ENCODE measurements at places on chromosomes 2 and 18.
A peak's percentile ranks its signal among the peaks of the same experiment; 100 is the strongest.

- DNase-seq, result no peak
These were observed 72.7 kb downstream of the SH3RF3 start for GRCh38 chr2:109201465-109202327.

GRCh38 chr2:102432386-102432785 is 9.4 kb downstream of the IL18RAP start:
- DNase-seq, result no peak

GRCh38 chr2:129767346-129768035 is 212.0 kb upstream of the RAB6C start:
- DNase-seq, result no peak

DNA sequence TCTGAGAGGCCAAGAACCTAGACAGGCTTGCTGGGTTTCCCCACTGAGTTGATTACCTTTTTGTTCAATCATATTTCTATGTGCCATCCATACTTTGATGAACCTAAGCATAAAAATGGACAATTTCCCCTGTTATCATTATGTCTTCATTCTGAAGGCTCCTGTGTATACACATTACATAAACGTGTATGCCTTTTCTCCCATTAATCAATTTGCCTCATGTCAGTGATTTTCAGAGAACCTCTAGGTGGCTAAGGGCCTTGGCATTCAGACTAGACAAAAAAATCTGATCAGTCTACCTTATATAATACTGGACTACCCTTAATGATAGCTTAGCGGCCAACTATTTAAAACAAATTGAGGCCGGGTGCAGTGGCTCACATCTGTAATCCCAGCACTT is 4.1 kb upstream of the PEX13 start:
- no peak for DNase-seq

DNA sequence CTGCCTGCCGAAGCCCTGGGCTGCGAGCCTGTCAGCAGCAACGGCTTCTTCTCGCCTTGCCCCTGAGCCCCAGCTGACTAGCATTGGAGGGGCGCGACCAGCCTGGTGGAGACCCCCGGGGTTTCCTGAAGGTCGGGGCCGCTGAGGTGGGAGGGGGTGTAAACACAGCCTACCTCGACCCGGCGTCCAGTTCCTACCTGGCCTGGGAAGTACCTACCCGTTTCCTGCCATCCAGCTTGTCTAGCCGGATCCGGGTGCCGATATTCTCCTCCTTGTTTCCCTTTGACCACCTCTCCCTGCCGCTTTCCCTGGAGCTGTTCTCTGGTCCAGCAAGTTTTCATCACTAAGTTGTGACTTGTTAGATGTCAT is 511 bp downstream of the MOB4 start:
- no peak for DNase-seq

GRCh38 chr2:16326711-16327300 is 338.8 kb downstream of the CYRIA start:
- no peak for DNase-seq

GRCh38 chr2:2561346-2562095 is 230.4 kb upstream of the MYT1L start:
- DNase-seq, result no peak

- no peak for DNase-seq
These were observed 353 bp upstream of the SULT1C4 start for GRCh38 chr2:108377401-108377800.

DNA sequence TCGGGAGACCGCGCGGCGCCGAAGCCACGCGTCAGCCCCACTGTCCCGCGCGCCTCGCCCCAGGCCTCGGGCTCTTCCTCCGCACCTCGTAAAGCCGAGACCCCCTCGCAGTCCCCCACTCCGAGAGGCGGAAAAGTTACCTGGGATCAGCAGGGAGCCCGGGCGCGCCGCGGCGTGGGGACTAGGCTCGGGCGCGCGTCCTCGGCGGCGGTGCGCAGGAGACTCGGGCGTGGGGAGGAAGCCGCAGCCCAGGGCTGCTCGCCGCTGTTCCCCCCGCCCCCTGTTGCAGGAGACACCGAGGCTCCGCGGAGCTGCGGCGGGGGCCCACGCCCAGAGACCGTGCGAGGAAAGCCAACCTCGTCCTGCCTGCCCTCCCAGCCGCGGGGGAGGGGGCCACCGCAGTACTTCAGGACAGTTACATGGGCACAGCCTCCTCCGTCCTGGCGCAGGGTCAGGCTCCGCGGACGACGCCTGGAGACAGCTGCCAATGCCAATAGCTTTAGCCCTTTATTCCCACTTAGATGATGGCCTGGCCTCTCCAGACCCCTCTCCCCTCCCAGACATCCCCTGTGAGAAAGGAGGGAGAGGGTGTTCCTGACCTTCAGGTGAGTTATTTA is at the start of gene EPB41L3:
EPB41L3 (minus strand) TSS at position 225 of the 617 bp plus-strand sequence. CDS start 54,814 bp downstream, outside the sequence.
- no peak for DNase-seq

DNA sequence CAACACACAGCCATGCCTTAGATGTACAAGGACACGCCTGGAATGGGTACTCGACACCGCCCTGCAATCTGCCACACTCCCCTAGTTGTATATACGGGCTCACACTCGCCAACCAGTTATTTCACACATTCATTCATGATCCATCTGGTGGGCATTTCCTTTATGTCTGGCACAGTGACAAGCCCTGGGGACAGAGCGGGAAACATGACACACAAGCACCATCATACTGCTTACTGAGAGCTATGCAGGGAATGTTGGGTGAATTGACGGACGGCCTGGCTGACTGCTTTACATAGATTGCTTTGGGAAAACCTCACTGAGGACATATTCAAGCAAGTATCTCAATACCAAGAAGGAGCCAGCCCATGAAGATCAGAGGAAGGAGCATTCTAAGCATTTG is 448.0 kb upstream of the SPRED2 start:
- DNase-seq, result no peak

- no peak for DNase-seq
These were observed 101.5 kb upstream of the GPC1 start for GRCh38 chr2:240333985-240334384.

- DNase-seq, result no peak
These were observed 71.7 kb downstream of the IL1R2 start for GRCh38 chr2:102063487-102063911.

DNA sequence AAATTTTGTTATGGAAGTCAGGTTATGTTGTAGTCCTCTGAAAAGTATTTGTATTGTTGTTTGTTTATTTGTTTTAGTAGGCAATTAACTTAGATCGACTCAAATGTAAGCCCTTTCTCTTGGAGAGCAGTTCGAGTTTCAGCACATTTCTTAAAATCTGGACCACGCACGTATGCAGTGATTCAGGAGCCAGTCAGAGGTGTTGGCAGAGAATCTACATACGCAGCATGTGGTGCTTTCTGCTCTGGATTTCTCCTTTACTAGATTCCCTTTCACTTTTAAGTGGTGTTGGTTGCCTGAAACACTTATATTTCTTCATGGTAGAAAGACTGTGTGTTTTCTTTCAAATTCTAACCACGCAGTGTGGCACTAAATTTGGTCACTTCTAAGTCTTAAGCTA is 773.9 kb upstream of the LRATD1 start:
- DNase-seq, result no peak

DNA sequence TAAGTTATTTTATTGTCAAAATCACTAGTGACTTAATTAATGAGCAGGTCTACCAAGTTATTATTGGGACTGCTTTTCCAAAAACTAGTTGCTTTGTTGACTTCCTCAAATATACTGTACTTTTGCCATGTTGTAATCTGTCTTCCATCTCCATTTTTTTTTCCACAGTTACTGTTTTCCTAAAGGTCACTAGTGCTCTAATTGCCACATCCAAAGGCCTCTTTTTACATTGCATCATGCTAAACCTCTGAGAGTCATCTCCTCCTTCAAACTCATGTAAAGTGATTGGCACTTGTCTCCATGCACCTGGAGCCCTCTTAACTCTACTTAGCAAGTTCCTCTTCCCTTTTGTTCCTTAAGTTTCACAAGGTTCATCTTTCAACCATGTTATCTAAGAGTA is 11.8 kb downstream of the PMAIP1 start:
- DNase-seq, result no peak

DNA sequence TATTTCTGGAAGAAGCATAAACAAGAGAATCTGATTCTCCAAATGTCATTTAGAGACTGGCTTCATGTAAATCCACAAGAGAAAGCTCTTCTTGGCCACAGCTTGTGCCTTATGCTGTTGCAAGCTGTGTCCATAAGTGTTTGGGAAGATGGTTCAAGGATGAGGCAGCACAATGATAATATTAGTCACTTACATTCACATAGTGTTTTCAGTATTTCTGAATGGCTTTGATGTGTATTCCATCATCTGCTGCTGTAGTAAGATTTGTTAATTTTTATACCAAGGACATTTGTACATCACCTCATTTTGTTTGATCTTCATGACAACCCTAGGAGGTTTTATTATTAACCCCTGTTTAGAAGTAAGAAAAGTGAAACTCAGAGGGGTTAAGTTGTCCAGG is 29.9 kb downstream of the CREG2 start:
- no peak for DNase-seq

DNA sequence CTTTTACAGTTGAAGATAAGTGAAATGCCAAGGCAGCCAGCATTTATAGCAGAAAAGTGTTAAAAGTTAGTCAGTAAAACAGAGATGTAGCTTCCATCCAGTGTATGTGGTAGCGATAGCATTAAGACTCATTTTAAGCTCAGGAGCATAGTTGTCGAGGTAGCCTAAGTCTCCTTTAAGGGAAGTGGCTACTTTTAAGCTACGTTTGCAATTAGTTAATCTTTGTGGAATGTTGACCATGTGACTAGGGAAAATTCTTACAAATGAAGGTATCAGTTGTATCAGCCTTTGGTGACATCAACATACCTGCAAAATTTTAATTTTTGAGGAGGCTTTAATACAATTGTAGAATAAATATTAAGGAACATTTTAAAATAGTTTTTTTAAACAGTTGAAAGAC is 61.9 kb downstream of the LHCGR start:
- no peak for DNase-seq

DNA sequence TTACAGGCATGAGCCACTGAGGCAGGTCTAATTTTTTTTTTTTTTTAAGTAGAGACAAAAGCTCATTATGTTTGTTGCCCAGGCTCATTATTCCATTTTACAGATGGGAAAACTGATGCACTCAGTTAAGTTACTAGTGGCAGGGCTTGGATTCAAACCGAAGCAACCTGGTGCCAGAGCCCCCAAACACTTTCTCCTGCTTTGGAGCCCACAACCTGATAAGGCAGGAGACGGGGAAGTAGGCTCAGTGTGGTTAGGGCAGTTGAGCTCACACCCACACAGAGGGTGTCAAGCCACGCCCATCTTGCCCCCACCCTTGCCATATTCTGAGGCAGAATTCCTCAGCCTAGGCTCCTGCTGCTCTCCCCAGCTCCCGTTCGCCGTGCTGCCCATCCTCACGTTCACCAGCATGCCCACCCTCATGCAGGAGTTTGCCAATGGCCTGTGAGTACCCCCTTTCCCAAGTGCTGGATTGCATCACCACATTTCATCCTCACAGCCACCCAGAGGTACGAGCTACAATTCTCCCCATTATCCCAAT is 5.8 kb upstream of the CTDSP1 start:
- no peak for DNase-seq

- DNase-seq, result no peak
These were observed 65.1 kb downstream of the PTGR3 start for GRCh38 chr18:75143851-75144250.

DNA sequence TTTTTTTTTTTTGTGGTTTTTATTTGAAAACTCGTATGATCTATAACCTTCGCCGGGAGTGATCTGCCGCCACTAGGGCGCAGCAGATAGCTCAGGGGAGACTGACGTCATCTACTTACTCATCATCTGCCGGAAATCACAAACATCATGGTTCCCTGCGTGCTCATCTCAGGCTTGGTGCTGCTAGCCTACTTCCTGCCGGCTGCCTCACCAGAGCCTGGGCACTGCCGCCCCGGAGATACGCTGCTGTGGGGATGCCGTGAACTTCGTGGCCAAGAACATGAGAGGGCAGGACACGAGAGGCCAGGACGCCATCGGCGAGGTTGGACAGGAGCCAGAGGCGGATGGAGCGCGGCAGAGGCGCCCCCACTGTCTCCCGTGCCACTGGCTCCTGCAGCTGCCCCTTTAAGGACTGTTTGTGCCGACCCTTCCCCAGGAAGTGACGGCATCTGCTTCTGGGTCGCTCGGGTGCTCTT is 68.8 kb downstream of the DOK6 start:
- DNase-seq, result no peak

GRCh38 chr2:105442721-105443120 is 43.9 kb upstream of the FHL2 start:
- DNase-seq, result no peak

DNA sequence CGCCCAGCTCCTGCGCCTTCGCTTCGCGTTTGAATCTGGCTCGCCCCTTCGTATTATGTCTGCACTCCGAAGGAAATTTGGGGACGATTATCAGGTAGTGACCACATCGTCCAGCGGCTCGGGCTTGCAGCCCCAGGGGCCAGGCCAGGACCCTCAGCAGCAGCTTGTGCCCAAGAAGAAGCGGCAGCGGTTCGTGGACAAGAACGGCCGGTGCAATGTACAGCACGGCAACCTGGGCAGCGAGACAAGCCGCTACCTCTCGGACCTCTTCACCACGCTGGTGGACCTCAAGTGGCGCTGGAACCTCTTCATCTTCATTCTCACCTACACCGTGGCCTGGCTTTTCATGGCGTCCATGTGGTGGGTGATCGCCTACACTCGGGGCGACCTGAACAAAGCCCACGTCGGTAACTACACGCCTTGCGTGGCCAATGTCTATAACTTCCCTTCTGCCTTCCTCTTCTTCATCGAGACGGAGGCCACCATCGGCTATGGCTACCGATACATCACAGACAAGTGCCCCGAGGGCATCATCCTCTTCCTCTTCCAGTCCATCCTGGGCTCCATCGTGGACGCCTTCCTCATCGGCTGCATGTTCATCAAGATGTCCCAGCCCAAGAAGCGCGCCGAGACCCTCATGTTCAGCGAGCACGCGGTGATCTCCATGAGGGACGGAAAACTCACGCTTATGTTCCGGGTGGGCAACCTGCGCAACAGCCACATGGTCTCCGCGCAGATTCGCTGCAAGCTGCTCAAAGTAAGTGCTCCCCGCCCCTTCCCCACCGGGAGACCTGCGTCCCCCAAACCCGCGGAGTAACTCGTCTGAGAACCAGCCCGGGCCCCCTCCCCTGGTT is 453 bp downstream of the KCNJ3 start:
- no peak for DNase-seq

- DNase-seq, result peak; percentile 6
These were observed 171.8 kb downstream of the ICOS start for GRCh38 chr2:204108330-204108751.

DNA sequence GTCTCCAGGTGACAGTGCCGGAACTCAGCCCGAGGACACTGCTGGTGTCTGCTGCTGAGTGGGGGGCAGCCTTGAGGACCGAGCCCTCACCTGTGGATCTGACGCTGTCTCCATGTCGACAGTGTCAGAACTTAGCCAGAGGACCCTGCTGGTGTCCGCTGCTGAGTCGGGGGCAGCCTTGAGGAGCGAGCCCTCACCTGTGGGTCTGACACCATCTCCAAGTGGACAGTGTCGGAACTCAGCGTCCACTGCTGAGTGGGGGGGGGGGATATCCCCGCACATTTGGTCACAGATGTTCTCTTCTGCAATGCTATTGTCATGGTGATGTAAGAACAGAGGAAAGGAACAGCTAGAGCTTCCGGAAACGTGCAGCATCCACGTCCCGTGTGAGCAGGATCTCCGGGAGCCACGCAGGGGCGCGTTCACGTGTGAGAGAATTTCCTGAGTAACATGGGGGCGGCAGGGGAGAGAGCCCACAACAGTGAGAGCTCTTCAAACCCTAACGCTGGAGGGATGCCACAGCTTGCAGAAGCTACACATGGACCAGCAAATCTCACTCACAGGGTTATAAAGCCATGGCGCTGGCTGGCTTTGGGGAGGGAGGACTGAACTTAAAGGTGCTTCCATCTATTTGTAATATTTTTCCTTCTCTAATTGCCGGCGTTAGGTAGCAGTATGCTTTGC is 250.7 kb upstream of the SALL3 start:
- DNase-seq, result no peak
